NCI-H2227 treated with DMSO at 0.1 percent for 48 hours (cell line): ENCODE measurements at places on chromosomes 13 and 19.

GRCh38 chr13:40126306-40127085 lies 471.0 kb downstream of the COG6 start:
- DNase-seq: no peak

- DNase-seq: no peak
Observed at GRCh38 chr19:46691104-46691503, 25.8 kb downstream of the PRKD2 start.

- DNase-seq: no peak
Observed at GRCh38 chr13:110403721-110404120, 96.6 kb downstream of the COL4A2 start.

GRCh38 chr13:46926916-46927590 lies 30.2 kb upstream of the HTR2A start:
- no peak for DNase-seq
